PC-9 (cell line): ENCODE measurements at places on chromosomes 6 and 20. TPM values are rescaled to one million over a fixed set of nuclear protein-coding genes. Genes with fewer than 3 reads are reported as not detected.

SYTL3 gene
- 7.8 and 8.3 TPM in 2 replicates for total RNA-seq

SLC35F1 gene
- not detected in 2 replicates for total RNA-seq

TENT5A gene
- total RNA-seq: 2.0 and 2.2 TPM in 2 replicates

SMLR1 gene
- total RNA-seq: not detected in 2 replicates

RIPPLY2 gene
- not detected in 2 replicates for total RNA-seq

PARD6B gene
- 52.2 and 80.3 TPM in 2 replicates for total RNA-seq

MLN gene
- total RNA-seq: not detected in 2 replicates

HLA-DMA gene
- total RNA-seq: 18.3 and 22.1 TPM in 2 replicates

RALGAPB gene
- 35.2 and 40.2 TPM in 2 replicates for total RNA-seq

TCF21 gene
- total RNA-seq: not detected in 2 replicates

FKBP1C gene
- total RNA-seq: 0.46 TPM in 1 of 2 replicates, not detected in the other

OTOR gene
- not detected in 2 replicates for total RNA-seq

PTK7 gene
- 106 and 110 TPM in 2 replicates for total RNA-seq
